ENCODE measurements at places on chromosomes 5 and 9. TPM values are rescaled to one million over a fixed set of nuclear protein-coding genes. Genes with fewer than 3 reads are reported as not detected.

DNA sequence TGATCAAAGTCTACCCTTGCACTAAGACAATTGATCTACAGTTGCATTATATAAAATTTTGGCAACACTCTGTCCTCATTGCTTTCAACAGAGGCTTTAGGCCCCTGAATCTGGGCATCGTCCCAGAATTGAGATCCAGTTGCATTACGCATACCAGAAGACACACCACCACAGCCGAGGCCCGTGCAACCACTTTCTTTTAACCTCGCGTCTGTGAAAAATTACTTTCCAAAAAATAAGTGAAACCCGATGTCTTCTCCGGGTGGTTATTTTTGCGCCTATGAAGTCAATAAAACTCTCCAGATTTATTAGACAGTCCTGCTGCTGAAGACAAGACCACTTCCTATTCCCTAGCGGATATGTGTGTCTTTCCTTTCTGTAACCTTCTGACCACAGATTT, 52.1 kb upstream of the NFIB start:
- no peak for DNase-seq

The NAIP gene
- total RNA-seq: 2.4 TPM

- no peak for DNase-seq
Observed at GRCh38 chr5:137372773-137373160, 126.4 kb downstream of the SPOCK1 start.

GRCh38 chr9:13962006-13962405, 351.9 kb downstream of the NFIB start:
- peak; percentile 42 for DNase-seq

DNA sequence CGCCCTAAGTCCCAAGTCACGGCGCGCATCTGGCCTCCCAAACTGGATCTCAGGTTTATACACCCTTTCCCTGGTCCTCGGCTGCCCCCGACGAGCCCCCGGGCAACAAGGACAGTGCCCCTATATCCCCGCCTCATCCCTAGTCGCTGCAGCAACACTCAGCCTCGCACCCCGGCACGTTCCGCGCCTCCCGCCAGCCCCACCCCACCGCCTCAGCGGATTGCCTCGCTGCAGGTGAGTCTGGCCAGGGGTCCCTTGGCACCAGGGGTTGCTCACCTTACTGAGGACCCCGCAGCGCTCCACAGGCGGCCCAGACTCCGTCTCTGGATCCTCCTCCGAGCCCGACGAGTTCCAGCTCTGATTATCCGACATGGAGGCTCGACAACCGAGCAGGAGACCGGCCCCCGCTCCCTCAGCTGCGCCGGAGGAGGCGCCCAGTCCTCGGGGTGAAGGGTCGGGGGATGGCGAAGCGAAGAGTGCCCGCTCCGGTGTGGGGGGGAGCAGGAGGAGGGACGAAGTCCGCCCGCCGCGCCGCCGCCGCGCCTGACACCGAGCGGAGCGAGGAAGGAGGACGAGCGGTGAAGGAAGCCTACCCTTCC, 494 bp downstream of the CERT1 start:
- DNase-seq: no peak

The TLX3 gene
- not detected for total RNA-seq

DNA sequence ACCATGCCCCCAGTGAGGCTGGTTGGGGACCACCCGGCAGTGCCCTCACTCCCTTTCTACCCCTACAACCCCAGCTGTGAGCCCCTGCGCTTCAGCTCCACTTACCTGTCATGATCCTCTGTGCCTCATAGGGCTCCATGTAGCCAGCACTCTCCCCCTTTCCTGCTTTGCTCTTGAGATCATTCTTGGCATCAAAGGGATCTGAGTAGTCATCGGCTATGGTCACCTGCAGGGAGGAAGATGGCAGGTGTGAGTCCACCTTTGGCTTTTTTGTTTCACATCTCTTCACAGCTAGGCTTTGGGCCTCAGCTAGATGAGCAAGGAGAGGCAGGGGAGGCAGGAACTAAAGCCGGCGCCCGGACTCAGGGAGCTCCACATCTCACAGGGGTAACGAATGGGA, 53.1 kb downstream of the SHB start:
- no peak for DNase-seq

DNA sequence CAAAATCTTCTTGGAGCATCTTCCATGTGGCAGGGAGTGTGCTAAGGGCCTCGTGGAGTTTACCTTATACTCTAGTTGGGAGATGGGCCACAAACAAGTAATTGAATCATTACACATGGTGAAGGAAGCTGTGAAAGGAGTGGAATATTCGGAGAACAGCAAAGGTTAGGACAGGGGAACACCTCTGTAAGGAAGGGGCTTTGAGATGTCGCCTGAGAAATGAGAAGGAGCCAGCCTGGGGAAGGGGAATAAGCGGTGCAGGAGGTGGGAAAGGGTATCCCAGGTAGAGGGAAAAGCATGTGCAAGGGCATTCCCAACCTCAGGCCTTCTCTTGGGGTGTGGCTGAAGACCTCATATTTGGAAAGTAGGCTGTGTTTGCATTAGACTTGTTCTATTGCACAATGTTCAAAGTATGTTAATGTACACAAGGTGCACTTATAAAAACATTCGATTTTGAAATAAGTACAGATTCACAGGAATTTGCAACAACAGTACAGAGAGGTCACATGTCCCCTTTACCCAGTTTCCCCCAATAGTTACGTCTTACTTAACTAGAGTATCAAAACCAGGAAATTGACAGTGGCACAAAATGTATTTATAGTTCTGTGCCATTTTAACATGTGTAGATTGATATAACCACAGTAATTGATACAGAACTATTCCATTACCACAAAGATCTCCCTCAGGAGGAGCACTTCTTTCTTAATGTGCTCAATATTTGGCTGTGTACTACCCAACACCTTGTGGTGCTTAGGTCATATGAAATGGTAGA, 2.4 kb upstream of the STOM start:
- no peak for DNase-seq

GRCh38 chr9:6829027-6829426, 71.3 kb downstream of the KDM4C start:
- no peak for DNase-seq

- no peak for DNase-seq
Observed at GRCh38 chr5:8399471-8399870, 530.5 kb downstream of the MTRR start.

GRCh38 chr9:4197548-4197947, 102.3 kb downstream of the GLIS3 start:
- no peak for DNase-seq

The KCNV2 gene
- total RNA-seq: not detected

DNA sequence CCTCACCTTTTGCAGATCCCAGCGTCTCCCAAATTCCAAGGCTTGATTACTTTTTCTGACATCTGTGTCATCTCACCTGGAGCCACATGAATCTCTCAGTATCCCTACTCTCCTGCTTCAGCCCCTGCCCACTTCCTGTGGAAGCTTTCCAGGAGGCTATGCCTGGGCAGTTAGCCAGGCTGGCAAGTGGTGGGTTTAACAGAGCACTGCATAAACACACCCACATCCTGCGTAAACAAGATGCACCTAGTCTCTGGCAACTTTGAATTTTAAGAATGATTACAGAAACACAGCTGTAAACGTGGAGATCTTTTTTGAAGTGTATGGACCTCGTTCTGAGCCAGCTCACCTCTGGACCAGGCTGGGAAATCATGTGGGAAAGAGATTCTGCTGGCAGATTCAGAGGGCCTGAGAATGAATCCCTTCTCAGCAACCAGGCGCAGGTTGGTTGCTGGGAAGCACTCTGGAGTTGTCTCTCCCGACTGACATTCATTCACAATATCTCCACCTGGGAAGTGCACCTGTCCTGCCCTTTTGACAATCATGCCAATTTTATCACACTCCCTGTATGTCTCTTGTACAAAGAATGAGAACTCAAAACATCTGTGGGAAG, 55.7 kb upstream of the FANCC start:
- peak; percentile 22 for DNase-seq

- no peak for DNase-seq
Observed at GRCh38 chr5:55319491-55319890, 11.7 kb downstream of the MTREX start.

The CCDC171 gene
- total RNA-seq: 0.44 TPM

The CDH9 gene
- total RNA-seq: not detected

The SPINK13 gene
- not detected for total RNA-seq

- no peak for DNase-seq
Observed at GRCh38 chr9:94140418-94140780, 56.1 kb downstream of the PTPDC1 start.

The CD74 gene
- 2.0 TPM for total RNA-seq

- DNase-seq: peak; percentile 93
Observed at GRCh38 chr5:81626524-81626923, 124.4 kb downstream of the SSBP2 start.

DNA sequence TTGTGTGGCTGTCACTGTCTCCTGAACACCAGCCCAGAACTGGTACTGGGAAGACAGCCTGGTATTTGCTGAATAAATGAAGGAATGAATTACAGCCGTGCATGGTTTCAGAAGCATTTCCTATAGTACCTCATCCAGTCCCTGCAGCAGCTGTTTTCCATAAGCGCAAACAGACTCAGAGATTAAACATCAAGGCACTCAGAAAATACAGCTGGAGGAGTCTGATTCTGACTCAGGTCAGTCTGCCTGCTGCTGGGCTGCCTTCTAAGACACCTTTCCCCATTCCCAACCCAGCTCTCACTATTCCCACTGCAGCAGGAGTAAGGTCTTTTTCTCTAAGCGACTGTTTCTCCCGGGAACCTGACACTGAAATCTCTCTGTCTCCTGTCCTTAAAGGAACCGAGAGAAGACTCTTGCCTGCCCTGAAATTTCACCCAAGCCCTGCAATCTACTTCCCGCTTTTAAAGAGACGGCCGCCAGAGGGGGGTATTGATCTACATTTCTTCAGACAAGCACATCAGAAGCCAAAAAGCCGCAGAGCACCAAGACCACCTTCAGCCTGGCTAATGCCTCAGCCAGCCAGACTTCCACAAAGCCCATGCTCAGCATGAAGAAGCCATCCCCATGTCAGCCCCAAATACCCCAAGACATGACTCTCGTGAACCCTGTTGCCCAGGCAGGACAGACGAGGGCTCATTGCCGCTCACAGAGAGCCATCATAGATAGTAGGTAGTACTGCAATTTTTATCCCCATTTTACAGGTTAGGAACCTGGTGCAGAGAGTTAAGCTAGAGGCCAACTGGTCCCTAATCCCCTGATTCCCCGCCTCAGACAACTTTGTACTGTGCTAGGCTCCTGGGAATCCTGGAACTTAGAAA, 5.4 kb upstream of the FOXI1 start:
- DNase-seq: peak; percentile 88

GRCh38 chr9:17824191-17824590, 245.3 kb downstream of the SH3GL2 start:
- DNase-seq: no peak

DNA sequence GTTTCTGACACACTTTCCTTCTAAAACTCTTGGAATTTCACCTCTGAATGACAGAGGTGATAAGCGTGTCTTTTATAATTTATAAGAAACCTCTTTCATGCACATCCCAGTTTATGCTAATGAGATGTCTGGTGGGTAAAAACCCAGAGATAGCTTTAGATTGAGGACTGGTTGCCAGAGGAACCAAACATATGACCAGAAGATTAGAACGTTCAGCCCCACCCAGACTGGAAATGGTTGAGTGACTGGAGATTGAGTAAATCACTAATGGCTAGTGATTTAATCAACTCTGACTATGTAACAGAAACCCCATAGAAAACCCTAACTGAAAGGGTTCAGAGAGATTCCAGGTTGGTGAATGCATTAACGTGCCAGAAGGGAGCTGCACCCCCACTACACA, 69.2 kb downstream of the CDH18 start:
- DNase-seq: no peak

The PCDHGC5 gene
- 0.40 TPM for total RNA-seq

DNA sequence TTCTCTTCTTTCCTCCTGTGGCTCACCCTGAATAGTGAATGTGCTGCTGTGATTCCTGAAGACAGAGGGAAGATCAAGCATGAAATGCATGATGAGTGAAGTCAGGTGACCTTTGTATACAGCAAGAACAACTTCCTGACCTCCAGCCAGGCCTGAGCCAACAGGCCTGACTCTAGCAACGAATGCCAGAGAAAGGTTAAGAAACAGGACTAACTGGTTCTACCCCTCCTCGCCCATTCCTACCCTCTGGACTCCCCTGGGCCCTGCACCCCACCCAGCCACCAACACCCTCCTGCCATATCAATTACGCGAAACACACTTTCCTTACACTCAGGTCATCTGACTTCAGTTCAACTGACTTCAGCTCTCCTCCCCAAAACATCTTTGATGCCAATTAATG, 4.9 kb downstream of the SUSD1 start:
- DNase-seq: no peak

- DNase-seq: no peak
Observed at GRCh38 chr5:1883925-1884677, 1.4 kb upstream of the IRX4 start.

GRCh38 chr9:132141948-132142594, 19.8 kb upstream of the NTNG2 start:
- no peak for DNase-seq

- DNase-seq: no peak
Observed at GRCh38 chr5:63439537-63439936, 522.7 kb downstream of the HTR1A start.

DNA sequence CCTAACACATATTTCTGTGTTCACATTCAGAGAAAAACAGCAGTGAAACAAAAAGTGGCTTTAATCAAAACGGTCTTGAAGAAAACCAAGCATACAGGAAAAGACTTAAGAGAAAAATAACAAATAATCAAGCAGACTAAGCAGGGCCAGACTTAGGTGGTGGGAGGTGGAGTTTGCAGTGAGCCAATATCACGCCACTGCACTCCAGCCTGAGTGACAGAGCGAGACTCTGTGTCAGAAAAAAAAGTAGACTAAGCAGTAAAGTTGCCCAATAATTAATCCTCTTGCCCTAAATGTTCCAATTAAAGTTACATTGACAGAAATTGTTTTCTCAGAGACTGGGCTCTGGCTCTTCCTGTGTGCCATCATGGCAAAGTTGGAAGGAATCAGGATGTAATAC, 26.6 kb upstream of the GLDC start:
- DNase-seq: no peak

DNA sequence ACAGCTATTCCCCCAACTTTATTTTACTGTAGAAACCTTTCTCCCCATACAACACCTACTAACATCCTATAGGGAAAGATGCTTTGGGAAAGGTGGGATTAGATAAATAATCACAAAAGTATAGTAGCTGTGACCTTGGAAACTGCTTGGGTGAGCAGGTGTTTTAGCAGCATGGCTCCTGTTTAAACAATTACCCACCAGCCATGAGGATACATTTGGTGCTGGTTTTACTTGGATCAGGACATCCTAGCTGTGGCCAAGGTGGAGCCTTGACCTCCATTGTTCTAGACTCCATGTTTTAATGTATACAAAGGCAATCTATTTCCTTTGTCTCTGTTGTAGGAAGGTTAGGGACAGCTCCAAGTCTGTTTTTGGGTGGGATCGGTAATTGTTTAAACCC, 56.8 kb upstream of the ALDH1B1 start:
- no peak for DNase-seq

The HRH2 gene
- total RNA-seq: not detected

The FBN2 gene
- 0.60 TPM for total RNA-seq

GRCh38 chr5:80093796-80094195, 58.6 kb downstream of the THBS4 start:
- DNase-seq: no peak

The BTNL3 gene
- total RNA-seq: not detected

The SPINK14 gene
- not detected for total RNA-seq

The QRFP gene
- total RNA-seq: not detected

The IL4 gene
- not detected for total RNA-seq

GRCh38 chr5:140133514-140134167, 7.9 kb downstream of the IGIP start:
- DNase-seq: no peak

Data from lung microvascular endothelial cell (primary cell).